AG04450 (cell line): ENCODE measurements at places on chromosomes 2 and 18. TPM values are rescaled to one million over a fixed set of nuclear protein-coding genes. Genes with fewer than 3 reads are reported as not detected.

The SNRNP27 gene
- 38.1 and 57.8 TPM in 2 replicates for polyA plus RNA-seq

DNA sequence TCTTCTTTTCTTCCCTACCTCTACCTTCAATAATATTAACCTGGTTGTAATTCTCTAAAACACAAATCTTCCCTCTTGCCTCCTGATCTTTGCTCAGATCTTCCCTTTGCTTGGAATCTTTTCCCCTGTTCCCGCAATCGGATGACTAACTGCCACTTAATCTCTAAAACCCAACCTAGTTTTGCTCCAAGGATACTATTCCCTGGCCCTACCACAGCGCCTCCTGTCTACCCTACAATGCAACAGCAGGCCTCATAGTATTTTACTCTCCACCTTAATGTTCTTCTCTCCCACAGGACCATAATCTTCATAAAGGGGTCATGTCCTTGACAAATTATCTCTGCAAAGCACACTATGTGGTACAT, 246.8 kb upstream of the TNP1 start:
- DNase-seq = no peak

The KIAA2012 gene
- polyA plus RNA-seq = 0.11 and 0.12 TPM in 2 replicates

The SLC14A1 gene
- 73.9 and 80.5 TPM in 2 replicates for polyA plus RNA-seq

GRCh38 chr2:10523406-10524189, 75.5 kb upstream of the ODC1 start:
- no peak for DNase-seq

DNA sequence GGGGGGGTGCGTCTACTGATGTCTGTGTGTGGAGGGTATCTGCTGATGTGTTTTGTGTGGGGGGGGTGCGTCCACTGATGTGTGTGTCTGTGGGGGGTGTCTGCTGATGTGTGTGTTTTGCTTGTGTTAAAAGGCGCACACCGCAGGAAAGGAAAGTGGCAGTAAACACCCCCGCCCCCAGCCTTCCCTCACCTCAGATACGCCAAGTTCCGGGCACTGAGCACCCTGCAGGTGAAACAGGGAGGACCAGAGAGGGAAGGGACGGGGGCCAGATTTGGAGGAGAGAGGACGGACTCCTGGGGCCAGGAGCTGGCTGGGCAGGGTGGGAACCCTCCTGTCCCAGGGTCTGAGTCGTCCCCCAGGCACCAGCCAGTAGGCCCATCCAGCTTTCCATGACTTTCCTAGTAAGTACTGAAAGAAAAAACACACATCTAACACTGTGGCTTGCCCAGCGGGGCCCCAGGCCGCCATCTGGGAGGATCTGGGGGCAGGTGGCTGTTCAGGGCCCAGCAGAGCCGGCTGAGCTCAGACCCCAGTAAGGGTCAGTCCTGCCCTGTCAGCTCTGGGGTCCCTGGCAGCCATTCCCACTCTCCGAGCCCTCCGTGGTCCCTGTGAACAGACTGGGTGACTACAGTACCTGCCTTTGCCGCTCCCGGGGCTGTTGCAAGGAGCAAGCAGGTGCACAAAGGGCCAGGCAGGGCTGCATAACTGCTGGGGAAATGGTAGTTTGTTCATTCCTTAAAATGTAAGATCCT, 126.9 kb downstream of the NFATC1 start:
- no peak for DNase-seq

DNA sequence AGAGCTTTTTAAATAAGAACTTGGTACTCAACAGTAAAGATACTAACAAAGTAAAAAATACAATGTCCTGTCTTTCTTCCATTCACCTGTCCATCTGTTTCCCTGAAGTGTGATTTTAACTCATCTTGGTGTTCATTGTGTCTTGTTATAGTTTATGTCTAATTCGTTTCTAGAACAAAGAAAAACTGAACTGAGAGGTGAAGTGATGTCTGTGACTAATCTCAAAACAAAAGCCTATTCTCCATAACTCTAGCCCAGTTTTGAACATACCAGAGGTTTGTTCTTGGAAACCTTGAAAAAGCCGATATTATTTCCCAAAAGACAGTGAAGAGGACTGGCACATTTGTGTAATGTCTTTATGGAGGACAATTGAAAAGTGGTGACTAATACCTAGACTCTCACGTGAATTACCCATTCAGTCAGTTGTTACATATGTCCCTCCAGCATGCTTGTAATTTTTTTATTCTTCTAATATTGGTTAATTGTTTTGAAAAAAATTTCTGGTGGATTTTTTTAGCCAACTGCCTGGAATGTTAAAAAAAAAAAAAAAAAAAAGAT, 725.8 kb downstream of the SATB2 start:
- no peak for DNase-seq

The SH3RF3 gene
- 5.7 and 7.0 TPM in 2 replicates for polyA plus RNA-seq

The LRATD1 gene
- polyA plus RNA-seq = 1.9 and 2.0 TPM in 2 replicates

DNA sequence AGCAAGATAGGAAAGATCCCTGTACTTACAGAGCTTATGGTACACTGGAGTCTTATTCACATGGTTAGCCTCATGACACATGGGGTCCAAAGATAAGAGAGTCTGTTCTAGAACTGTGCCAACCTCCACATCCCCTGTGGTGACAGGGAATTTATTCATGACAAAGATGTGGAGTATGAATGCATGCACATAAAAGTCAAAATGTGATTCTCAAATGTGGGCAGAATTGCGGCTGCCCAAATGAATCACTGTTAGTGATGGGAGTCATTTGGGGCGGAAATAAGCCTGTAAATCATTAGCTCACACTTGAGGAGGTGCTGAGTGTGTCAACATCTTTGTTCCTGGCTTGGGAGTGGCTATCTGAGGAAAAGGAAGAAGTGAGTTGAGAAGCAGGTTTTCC, 560.6 kb downstream of the SLC4A3 start:
- no peak for DNase-seq

The ZNF804A gene
- polyA plus RNA-seq = 3.5 and 6.2 TPM in 2 replicates

DNA sequence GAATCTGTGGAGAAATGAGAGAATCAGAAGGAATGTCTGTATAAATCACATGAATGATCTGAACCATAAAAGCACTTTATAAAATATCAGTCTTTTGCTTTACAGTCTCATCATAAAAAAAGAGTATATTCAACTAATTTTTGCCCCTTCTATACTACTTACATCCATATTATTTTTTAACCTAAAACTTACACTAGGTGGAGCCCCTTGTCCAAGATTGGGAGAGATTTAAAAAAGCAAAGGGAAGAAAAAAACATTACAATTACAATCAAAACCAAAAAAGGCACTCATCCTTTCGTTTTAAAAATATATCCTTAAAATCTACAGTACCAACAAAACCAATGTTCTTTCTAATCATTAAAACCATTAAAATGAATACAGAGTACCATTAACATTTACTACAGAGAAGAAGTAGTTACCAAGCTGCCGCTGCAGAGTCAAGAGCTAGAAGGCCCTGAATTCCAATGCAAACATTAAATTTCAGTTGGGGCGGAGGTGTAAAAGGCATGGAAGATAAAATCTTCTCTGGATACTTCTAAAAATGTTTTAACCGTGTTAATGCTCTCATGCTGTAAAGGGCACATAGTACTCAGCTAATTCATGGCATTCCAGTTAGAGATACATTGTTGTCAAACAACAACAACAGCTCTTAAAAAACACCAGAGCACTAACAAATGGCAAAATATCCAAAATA, 56.7 kb upstream of the EPB41L3 start:
- DNase-seq = no peak
